ENCODE measurements at places on chromosomes 6 and 20. TPM values are rescaled to one million over a fixed set of nuclear protein-coding genes. Genes with fewer than 3 reads are reported as not detected.
A peak's percentile ranks its signal among the peaks of the same experiment; 100 is the strongest.

The RNF144B gene
- 17.3 TPM for polyA plus RNA-seq

The LGSN gene
- 1.6 TPM for polyA plus RNA-seq

The CTCFL gene
- 2.4 TPM for polyA plus RNA-seq

The MATN4 gene
- 0.41 TPM for polyA plus RNA-seq

The SLC9A8 gene
- 12.5 TPM for polyA plus RNA-seq

The NOX3 gene
- polyA plus RNA-seq = 1.7 TPM

The GFOD1 gene
- 1.7 TPM for polyA plus RNA-seq

The RWDD1 gene
- polyA plus RNA-seq = 73.8 TPM

The PLCB1 gene
- polyA plus RNA-seq = 36.5 TPM

The MCCD1 gene
- polyA plus RNA-seq = 17.9 TPM

The SDCBP2 gene
- 3.1 TPM for polyA plus RNA-seq

The IDH3B gene
- polyA plus RNA-seq = 127 TPM

The FKBP1C gene
- 3.1 TPM for polyA plus RNA-seq

DNA sequence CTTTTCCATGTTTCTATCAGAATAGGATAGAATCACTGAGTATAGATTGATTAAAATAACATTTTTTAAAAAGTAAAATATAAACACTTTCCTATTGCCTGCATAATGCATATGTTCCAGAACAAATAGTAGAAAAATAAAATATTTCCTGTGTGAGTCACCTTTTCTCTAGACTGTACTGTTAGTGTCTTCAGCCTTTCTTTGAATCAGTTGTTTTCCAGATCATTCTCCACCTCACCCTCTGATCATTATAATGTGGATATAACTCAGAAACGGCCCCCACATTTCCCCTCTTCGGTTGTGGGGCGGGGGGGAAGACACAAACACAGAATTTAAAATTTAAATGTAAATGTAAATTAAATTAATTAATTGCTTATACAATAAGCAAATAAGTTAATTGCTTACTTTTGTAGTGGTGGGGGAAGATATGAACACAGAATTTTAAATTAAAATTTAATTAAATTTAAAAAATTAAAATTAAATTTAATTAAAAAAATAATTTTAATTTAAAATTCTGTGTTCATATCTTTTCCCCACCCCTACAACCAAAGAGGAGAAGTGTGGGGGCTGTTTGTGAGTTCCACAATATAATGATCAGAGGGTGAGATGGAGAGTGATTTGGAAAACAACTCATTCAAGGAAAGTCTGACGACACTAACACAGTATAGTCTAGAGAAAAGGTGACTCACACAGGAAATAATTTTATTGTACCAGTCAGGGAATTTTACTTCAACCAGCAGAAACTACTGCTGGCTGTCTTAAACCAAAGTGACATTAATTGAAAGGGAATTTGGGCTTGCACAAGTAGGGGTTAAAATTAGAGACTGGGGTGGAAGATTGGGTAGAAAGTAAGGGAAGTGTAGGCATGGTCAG is 37.1 kb upstream of the PROKR2 start:
- no peak for DNase-seq

GRCh38 chr20:13340088-13340487 is 119.0 kb downstream of the ISM1 start:
- DNase-seq = no peak

GRCh38 chr6:28772480-28773381 is 151.1 kb downstream of the TRIM27 start:
- no peak for DNase-seq

GRCh38 chr6:167985911-167986595 is 11.4 kb upstream of the KIF25 start:
- no peak for DNase-seq

DNA sequence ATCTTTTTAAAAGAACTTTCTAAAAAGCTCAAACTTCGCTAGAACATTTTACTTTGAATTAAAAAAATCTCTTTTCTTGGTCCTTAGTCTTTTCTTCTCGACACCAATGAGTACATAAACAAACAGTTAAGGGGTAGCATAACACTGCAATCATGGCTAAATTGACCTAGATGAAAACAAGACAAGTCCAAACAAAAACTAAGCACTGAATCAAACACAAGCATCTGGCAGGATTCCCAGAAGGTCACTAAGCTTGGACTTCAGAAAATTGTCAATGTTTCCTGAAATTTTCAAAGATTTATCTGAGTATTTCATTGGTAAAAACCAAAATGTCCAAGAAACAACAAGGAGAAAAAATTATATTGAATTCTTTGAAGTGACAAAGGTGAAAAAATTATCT is 5.0 kb downstream of the COL21A1 start:
- DNase-seq = no peak

DNA sequence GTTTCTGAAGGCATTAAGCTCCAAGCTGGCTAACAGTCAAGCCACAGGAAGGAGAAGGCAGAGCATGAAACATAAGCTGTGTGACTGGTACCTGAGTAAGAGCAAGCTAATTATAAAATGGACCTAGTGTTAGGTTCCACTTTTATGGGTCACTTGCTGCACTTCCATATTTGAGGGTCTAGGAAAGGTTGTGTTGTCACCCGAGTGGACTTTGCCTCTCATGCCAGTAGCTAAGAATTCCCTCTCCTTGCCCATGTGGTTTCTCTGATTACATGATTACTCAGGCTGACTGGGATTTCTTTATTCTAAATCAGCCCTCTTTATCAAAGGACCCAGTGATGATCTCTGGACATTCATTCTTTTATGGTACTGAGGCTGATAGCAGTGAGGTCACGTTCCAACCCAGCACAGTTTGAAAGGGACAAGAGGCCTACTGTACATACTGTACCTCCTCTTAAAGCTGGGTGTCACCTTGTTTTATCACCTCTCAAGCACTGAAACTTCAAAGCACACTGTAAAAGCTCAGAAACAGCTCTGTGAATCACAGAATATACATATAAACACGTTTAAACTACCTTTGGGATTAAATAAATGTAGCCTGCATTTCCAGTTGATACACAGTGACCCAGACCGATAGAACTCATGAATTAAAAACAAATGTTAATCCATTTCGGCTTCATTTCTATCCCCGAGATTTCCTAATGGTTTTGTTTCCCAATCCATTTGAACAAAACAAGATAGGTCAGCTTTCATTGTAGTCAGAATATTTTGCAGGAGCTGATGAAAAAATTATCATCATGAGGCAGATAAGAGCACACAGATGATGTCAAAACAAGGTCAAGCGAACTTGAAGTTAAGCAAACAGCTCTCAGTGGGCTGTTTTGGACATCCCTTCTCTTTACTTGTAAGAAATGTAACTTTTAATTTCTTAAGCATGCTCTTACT is 96.5 kb downstream of the ALDH8A1 start:
- DNase-seq = no peak

- no peak for DNase-seq
These were observed 67.6 kb downstream of the AFG1L start for GRCh38 chr6:108362455-108362854.

- no peak for DNase-seq
These were observed 6.2 kb downstream of the RWDD2A start for GRCh38 chr6:83199173-83199862.

- DNase-seq = peak; percentile 88
These were observed 41.5 kb upstream of the ADGRF1 start for GRCh38 chr6:47083586-47084047.

GRCh38 chr20:37725855-37726254 is 32.0 kb downstream of the CTNNBL1 start:
- DNase-seq = no peak

- no peak for DNase-seq
These were observed 56.0 kb downstream of the NOL4L start for GRCh38 chr20:32528905-32529670.

DNA sequence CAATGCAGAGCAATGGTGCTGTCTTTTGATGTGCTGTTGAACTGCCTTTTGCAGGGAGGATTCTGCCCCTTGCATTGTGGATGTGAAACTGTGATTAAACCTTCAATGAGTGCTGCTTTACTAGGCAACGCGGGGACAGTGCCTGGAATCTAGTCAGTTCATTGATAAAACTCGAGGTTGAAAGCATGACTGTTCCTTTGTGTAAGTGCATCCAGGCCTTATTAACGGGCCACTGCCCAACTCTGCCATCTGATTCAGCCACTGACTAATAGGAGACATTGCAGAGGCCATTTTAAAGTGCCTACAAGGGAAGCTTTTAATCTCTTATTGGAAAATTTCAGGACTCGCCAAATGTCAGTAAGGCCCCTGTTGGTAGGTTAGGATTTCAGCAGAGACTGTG is 49.3 kb downstream of the SLC35F1 start:
- no peak for DNase-seq

- no peak for DNase-seq
These were observed 105.4 kb downstream of the MAFB start for GRCh38 chr20:40583636-40584035.

GRCh38 chr20:24782801-24783630 is 166.1 kb upstream of the CST7 start:
- no peak for DNase-seq

DNA sequence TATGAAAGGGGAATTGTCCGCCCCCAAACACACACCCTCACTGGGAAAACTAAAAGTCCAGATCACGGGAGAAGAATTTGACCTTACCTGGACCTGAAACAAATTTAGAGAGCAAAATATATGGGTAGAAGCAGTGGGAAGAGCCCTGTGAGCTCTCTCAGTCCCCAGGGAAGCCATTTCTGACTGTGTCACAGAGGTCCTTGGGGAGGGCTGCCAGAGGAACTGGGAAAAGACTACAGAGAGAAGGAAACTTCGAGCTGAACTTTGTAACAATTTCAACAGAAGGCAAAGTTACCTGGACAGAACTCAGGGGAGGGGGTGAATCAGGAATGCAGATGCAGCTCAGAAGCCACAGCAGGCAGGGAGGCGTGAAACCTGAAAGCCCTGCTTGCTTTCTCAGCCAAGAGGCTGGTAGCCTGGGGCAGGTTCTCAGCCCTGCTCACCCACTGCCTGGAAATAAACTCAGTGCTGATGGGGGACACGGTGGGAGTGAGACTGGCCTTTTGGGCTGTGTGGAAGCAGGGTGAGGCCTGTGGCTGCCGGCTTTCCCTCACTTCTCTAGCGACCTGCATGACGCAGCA is 163.8 kb downstream of the TMEM200A start:
- DNase-seq = no peak

- DNase-seq = no peak
These were observed 12.8 kb upstream of the DSTN start for GRCh38 chr20:17556837-17557674.

- DNase-seq = no peak
These were observed 7.7 kb downstream of the MAS1 start for GRCh38 chr6:159898519-159898918.

DNA sequence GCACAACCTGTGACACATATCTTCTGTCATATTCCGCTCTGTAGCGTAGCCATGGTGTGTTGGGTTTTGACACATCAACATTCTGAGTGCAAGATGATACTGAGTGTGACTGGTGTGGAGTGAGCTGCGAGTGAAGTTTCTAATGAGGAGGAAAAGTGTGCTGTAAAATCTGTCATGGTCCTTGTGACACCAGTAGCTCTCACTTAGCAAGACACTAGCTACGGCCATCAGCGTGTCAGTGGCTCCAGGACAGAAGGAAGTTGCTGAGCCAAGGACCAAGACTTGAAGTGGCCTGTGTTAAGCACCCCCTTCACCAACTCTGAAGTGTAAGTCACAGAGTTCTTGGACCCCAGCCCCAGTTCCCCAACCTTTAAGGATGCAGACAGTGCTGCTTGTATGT is 72.1 kb downstream of the TSHZ2 start:
- no peak for DNase-seq

GRCh38 chr20:58875541-58876134 is 23.1 kb downstream of the GNAS start:
- DNase-seq = no peak

DNA sequence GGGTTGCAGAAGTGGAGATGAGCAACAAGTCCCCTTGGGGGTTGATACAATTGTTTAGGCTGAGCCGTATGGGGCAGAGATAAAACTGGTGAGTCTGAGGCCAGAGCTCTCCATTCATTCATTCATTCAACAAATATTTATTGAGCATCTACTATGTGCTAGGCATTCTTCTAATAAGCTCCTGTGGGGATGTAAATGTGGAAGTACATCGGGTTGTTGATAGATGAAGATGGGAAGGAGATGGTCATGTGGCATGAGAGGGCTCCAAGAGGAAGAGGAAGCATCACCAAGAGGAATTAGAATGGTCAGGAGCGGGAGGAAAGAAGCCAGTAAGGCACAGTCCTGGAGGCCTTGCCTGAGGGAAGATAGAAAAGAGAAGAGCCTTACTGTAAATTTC is 98.7 kb upstream of the MLN start:
- DNase-seq = no peak

GRCh38 chr20:1595333-1595732 is 24.5 kb downstream of the SIRPB1 start:
- DNase-seq = no peak

- DNase-seq = no peak
These were observed 57.7 kb upstream of the SLC22A1 start for GRCh38 chr6:160063771-160064413.

GRCh38 chr20:20212675-20213096 is 155.2 kb upstream of the INSM1 start:
- DNase-seq = no peak

DNA sequence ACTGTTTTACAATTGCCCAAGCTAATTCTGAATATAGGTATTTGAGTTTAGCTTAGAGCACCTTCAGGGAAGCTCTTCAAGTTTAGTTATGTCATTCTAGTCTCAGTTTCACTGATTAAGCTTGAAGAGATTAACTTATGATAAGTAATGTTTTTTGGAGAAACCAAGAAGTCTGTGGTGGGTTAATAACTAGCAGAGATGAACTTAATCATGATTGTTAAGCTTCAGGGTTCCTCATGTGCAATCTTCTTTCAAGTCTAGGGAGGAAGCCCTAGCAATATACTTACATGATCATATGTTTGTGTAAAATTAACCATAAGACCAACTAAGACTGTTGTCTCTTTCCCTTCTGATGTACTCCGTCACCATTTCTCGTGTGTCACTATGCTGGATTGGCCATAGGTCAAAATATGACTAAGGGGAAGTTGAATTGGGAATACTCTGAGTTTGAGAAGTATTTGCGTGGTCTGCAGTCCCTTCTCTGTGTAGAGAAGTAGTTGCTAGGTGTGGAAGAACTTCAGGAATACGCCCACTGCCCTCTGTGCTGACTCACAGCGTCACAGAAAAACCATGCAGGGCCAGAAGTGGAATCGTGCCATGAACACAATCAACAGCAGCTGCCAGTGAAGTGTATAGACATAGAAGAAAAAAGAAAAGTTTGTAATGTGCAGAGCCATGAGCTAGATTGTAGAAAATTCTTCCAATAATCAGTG is 88.3 kb downstream of the SH3BGRL2 start:
- DNase-seq = no peak

- DNase-seq = no peak
These were observed 348.8 kb downstream of the UTRN start for GRCh38 chr6:144633886-144634285.

GRCh38 chr20:10662151-10662550 is 11.6 kb downstream of the JAG1 start:
- no peak for DNase-seq
